CD8-positive, alpha-beta T cell (primary cell): ENCODE measurements at places on chromosomes 16 and 17. TPM values are rescaled to one million over a fixed set of nuclear protein-coding genes. Genes with fewer than 3 reads are reported as not detected.

Gene ABCC3
- not detected for total RNA-seq

Gene MYH13
- total RNA-seq = not detected

Gene ZNF75A
- 59.6 TPM for total RNA-seq

Gene GNPTG
- 31.9 TPM for total RNA-seq

Gene NME4
- total RNA-seq = 22.3 TPM
